ENCODE measurements at places on chromosomes 6 and 20.

- DNase-seq, result no peak
Measured at GRCh38 chr6:8743170-8743745, 307.9 kb upstream of the SLC35B3 start.

- DNase-seq, result no peak
Measured at GRCh38 chr6:3535033-3535775, 78.4 kb upstream of the SLC22A23 start.

DNA sequence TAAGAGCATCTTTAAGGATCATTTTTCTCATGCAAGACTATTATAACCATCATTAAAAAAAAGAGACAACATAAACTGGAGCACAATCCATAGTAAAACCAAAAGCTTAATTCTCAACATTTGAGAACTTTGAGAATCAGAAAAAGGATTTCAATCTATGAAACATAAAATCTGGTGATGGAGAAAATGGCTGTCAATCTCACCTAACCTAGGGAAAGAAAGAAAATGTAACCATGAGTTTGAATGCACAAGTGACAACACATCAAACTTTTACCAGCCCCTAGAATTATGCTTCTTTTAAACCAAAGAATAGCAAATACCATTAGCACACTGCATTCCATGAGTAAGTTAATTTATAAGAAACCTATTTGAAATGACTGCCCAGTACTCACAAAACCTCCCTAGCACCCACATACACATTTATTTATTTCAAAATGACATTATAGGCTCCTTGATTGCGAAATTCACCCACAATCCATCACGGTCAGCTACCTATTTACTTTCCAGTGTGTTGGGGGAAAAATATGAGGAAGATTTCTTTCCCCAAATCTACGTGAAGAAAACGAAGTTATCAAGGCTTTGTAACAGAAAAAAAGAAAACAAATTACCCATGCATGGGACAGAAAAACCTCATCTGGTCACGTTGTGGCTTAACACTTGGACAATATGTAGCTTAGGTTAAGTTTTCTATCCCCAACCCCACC is 828 bp downstream of the ASCC3 start:
- no peak for DNase-seq

GRCh38 chr20:62603021-62603906 is 39.0 kb upstream of the SLCO4A1 start:
- no peak for DNase-seq

- no peak for DNase-seq
Measured at GRCh38 chr20:532530-532929, 11.1 kb downstream of the CSNK2A1 start.

- DNase-seq, result no peak
Measured at GRCh38 chr6:78831492-78831891, 35.9 kb upstream of the IRAK1BP1 start.

All from NCI-H1436 treated with DMSO at 0.1 percent for 48 hours (cell line).